ENCODE measurements at places on chromosomes 4 and X. TPM values are rescaled to one million over a fixed set of nuclear protein-coding genes. Genes with fewer than 3 reads are reported as not detected.

DNA sequence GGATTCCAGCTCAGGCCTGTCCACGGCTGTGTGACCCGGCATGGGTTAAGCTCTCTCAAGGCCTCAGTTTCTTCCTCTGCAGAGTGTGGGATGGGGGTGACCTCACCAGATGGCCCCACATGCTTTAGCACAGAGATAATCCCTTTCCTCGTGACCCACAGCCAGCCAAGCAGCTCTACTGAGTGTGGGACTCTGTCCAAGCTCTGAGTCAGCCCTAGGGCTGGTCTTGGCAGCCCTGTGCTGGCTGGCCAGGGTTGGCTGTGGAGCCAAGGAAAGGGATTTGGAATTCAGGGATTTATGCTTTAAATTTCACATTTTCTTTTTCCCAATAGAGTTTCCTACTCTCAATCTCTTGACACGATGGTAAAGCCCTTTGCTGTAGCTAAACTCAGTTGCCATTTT, 19.7 kb upstream of the SPON2 start:
- DNase-seq, result no peak

- no peak for DNase-seq
These were observed 472.8 kb downstream of the TMA16 start for GRCh38 chr4:163967263-163967662.

GRCh38 chrX:102604327-102604726, 5.0 kb downstream of the ARMCX5 start:
- no peak for DNase-seq

- no peak for DNase-seq
These were observed 216.2 kb downstream of the DHRSX start for GRCh38 chrX:2284601-2285000.

DNA sequence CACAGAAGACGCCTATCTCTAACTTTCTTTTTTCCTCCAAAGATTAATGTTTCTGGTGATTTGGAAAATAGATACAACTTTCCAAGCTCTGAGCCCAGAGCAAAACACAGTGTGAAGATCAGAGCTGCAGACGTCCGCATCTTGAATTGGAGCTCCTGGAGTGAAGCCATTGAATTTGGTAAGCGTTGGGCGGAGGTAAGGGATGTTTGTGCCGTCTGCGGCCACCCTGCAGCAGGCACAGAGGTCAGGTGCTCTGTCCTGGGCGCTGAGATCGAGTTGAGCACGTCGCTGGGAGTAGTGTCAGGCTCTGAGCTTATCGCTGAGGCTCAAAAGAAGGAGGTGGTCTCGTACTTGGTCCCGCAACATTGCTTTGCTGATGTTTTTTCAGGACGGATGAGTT, 31.8 kb downstream of the CSF2RA start:
- DNase-seq, result peak; percentile 86

DNA sequence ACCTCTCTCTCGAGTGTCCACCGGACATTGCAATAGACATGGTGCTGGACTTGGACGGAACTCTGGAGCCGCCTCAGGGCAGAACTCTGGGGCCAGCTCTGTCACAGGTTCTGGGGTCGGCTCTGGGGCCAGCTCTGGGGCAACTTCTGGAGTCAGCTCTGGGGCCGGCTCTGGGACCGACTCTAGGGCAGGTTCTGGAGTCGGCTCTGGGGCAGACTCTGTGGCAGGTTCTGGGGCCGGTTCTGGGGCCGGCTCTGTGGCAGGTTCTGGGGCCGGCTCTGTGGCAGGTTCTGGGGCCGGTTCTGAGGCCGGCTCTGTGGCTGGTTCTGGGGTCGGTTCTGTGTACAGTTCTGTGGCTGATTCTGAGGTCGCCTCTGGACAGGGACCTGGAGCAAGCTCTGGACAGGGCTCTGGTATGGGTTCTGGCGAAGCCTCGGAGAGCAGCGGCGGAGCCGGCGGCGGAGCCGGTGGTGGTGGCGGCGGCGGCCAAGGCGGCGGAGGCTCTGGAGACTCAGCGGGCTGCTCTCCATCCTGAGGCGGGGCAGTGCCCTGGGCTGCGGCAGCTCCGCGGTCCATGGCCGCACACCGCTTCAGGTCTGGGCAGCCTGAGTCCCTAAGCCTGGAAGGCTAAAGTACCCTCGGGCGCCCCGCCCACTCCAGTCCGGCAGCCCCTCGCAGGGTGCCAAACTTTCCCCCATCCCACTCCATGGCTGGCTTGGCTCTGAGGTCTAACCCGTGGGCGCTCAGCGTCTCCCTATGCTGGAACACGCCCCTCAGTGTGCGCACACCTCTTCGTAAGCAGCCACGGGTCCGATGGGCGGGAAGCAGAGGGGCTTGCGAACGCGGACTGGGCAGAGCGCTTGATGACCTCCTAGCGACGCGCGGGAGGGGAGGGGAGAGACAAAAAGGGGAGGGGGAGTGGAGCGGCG, at the start of gene DGKK:
DGKK (minus strand) TSS at position 723 of the 929 bp plus-strand sequence; CDS start at position 576, 147 bp downstream.
- peak; percentile 90 for DNase-seq

GRCh38 chr4:2436301-2436700, 17.5 kb downstream of the CFAP99 start:
- peak; percentile 45 for DNase-seq

DNA sequence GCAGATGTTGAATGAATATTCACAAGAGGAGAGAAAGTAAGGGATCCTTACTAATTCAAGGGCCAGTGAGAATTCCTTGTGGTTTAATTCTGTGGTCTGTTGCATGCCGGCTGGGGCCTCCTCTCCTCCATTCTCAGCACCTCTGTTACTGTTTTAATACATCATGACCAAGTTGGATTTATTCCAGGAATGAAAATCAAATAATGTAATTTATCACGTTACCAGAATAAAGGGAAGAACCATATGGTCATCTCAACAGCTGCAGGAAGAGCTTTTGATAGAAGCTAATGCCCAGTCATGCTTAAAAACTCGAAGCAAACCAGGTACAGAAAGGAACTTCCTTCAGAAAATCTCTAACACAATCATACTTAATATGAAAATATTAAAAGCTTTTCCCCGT, 54.1 kb downstream of the GRK4 start:
- DNase-seq, result no peak

DNA sequence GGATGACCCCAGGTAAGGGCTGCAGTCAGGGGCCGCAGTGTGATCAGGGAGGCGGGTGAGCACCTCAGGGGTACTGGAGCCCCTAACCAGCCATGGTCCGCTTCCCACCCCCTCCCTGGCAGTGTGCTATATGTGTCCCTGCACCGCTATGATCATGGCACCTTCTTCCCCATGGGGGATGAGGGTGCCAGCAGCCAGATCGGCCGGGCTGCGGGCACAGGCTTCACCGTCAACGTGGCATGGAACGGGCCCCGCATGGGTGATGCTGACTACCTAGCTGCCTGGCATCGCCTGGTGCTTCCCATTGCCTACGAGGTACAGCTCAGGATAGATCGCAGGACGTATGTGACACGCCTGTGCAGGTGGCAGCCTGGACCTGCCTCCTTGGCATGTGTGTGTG, 8.2 kb upstream of the ERAS start:
- no peak for DNase-seq

GRCh38 chr4:140645614-140646412, 77.1 kb upstream of the UCP1 start:
- DNase-seq, result no peak

- no peak for DNase-seq
These were observed 19.6 kb downstream of the FUNDC2 start for GRCh38 chrX:155046129-155046810.

- peak; percentile 62 for DNase-seq
These were observed 329.9 kb downstream of the ARHGAP10 start for GRCh38 chr4:148061795-148062194.

- DNase-seq, result no peak
These were observed 203.1 kb downstream of the AASDH start for GRCh38 chr4:56184214-56184613.

- DNase-seq, result no peak
These were observed 2182.9 kb upstream of the TENM3 start for GRCh38 chr4:180060159-180060889.

DNA sequence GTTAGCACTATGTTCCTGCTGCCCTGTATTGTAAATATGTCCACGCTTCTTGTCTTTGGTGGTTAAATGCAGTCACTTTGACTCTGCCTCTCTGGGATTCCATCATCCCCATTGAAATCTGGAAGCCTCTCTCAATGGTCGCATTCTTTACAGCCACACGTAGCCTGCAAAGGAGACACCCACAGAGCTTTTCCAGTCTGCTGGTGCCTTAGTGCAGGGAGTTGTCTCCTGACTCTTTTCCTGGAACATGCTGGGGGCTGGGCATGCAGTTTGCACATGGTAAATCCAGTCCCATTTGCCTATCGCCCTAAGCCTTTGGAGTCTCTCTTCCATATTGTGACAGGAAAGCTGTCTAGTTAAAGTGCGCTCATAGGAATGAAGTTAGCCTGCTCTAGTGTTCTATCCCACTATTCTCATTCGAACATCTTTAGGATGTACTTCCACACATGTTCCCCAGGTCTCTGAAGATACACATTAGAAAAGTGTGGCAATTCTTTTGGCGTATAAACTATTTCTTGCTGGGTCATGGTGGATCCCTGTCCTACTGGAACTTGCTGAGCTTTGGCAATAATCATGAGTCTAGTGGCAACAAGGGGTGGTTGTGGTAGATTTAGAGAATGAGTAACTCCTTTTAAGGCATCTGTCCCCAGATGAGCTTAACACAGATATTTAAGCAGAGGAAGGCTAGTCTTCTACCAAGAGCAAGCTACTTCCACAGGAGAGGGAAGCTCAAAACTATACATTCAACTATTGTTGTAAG, 33.7 kb downstream of the COQ2 start:
- peak; percentile 53 for DNase-seq

DNA sequence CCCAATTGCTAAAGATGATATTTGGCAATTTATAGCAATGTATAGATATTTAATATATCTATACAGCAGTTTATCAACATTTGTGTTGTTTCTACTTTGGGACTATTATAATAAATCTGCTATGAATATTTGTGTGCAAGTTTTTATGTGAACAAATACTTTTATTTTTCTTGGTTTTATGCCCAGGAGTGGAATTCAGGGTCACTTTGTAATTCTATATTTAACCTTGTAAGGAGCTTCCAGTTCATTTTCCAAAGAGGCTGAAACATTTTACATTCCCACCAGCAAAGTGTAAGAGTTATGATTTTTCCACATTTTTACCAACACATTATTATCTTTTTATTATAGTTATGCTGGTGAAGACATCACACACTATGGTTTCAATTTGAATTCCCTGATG, 801.3 kb downstream of the PCDH18 start:
- no peak for DNase-seq

GRCh38 chr4:18847249-18847890, 825.8 kb upstream of the LCORL start:
- DNase-seq, result no peak

DNA sequence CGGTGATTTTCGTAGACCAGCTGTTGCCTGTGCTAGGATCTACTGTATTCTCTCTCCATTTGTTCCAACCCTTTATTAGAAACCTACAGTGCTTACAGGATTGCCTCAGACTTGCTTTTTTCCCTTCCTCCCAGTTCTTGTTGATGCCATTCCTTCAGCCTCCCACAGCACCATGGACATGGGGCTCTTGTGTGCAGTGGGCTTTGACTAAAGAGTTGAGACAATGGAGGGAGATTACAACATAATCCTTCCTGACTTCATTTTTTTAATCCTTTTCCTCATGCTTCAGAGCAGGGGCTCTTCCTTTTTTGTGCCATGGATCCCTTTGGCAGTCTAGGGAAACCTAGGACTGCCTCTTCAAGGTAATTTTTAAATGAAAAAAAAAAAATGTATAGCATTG, 92.1 kb downstream of the BMPR1B start:
- DNase-seq, result no peak

GRCh38 chr4:188459381-188459780, 320.1 kb downstream of the TRIML1 start:
- DNase-seq, result no peak

DNA sequence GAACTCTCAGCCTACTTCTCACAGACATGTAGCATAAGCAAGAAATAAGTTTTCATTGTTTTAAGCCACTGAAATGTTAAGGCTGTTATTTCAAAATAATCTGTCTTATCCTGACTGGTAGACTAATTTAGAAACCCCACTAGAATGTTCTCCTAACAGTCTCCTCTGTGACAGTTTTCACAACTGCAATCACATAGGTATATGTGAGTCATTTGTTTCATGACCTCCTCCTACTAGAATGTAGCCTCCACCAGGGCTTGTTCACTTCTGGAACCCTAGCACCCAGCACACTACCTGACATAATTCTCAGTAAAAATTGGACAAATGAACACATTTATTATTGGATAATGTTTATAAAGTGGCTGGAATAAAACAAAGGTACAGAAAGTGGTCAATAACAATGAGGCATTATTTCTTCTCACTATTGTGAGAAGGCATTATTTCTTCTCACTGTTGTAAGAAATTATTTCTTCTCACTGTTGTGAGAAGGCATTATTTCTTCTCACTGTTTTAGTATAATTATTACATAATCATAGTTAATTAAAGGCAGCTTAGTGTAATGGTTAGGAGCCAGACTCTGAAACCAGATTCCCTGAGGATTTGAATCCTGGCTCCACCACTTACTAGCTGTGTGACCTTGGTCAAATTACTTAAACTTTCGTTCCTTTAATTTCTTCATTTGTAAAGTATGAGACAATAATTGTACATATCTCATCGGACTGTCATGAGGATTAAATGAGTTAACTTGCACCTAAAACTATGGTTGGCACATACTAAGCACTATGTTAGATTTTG, 251.5 kb downstream of the RASL11B start:
- no peak for DNase-seq

GRCh38 chr4:184641022-184641421, 8.2 kb downstream of the CASP3 start:
- no peak for DNase-seq

GRCh38 chrX:77917294-77917933, 6.9 kb downstream of the ATP7A start:
- DNase-seq, result no peak

DNA sequence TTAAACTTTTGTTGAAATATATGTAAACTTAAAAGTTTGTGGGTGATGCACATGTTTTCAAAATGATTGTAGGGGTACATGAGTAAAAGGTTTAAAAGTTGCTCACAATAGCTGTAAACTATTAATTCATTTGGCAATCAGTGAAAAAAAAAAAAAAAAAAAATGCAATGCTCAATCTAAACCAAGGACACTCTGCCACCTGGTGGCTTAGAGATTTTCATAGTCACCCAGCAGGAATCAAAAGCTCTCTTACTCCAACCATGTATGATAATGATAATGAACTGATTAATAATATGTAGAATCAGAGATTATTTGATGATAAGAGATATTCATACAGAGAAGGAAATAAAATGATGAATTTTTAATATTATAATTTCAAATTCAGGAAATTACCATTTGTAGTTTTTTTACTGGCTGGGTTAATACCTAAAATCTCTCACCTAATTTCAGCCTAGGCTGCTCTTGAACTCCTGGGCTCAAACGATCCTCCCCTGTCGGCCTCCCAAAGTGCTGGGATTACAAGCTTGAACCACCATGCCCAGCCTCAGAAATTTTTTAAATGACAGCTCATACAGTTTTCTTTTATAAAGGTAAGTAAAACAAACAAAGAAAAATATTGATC, 46.9 kb upstream of the SLC25A4 start:
- DNase-seq, result no peak

Gene AVPR2
- not detected for total RNA-seq

Gene FAM47E
- 0.99 TPM for total RNA-seq

Gene KIAA1210
- not detected for total RNA-seq

Gene RAB39B
- total RNA-seq, result 4.8 TPM

Gene FAAH2
- 3.6 TPM for total RNA-seq

Gene SYAP1
- total RNA-seq, result 17.6 TPM

Gene HUWE1
- 325 TPM for total RNA-seq

Gene RTL5
- total RNA-seq, result 9.9 TPM

Gene SPANXN4
- not detected for total RNA-seq

Gene PCDH10
- total RNA-seq, result 387 TPM

Gene PNMA6A
- total RNA-seq, result 7.6 TPM

All from endodermal cell (in vitro differentiated cells).